ENCODE measurements at places on chromosomes 5 and 9. TPM values are rescaled to one million over a fixed set of nuclear protein-coding genes. Genes with fewer than 3 reads are reported as not detected.

DNA sequence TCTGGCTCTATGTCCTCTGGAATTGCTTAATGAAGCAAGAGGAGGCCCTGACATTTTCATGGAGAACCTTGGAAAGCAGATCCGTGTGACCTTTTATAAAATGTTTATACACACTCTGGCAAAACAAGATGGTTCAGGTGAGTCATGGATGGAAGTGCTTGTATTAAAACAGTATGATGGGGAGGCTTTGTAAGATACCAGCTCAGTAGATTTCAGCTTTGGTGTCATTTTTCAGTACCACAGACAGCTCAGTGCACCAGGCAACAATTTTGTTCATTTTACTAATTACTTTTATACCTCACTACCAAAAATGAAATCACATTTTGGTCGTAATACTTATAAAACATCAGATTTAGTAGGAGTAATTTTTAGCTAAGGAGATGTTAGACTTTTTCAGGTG is 5.2 kb downstream of the KCNN2 start:
- no peak for DNase-seq

GRCh38 chr9:79952401-79952800 is 380.6 kb downstream of the TLE4 start:
- no peak for DNase-seq

- DNase-seq, result no peak
Measured at GRCh38 chr5:91219803-91220371, 163.2 kb downstream of the ARRDC3 start.

DNA sequence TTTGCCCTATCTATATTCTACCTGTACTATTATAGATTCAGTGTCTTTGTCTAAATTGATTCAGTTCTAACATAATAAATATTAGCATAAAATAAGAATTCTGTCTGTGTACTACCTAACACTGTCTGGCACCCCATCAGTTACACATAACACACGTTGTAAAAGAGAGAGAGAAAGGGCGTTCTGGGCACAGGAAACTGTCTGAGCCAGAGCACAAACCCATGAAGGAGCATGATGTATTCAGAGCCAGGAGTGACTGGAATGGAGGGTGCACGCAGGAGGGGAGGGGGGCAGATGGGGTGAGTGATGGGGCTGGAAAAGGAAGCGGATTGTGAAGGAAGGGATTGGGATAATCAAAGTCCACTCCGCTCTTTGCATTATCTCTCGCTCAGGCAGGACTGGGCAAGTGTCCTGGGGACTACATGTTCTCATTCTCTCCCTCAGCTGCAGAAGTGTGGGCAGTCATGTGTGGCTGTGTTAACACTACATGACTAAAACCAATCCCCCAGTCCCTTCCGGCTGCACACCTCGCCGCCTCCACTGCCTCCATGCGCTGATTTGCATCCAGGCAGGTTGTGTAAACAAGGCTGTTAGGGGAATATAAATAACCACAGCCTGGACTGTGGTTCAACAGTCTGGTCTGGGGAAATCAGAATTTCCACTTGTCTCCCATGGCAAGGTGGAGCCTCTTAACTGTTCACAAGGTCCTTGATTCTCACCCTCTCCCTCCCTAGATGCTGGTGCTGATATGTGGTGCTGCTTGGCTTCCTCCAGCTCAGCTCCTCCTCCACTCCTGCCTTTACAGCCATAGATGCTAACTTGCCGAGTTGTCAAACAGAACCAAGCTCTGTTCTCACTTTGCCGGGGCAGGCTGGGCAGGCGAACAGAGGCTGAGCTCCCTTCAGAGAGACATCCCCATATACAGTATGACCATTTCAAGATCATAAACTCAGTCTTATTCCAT is 367.5 kb upstream of the BRINP1 start:
- DNase-seq, result peak; percentile 44

- DNase-seq, result no peak
Measured at GRCh38 chr9:96626912-96627311, 7.3 kb upstream of the CDC14B start.

- no peak for DNase-seq
Measured at GRCh38 chr5:10149911-10150310, 99.8 kb downstream of the ATPSCKMT start.

GRCh38 chr5:113598926-113599325 is 85.4 kb downstream of the YTHDC2 start:
- DNase-seq, result no peak

DNA sequence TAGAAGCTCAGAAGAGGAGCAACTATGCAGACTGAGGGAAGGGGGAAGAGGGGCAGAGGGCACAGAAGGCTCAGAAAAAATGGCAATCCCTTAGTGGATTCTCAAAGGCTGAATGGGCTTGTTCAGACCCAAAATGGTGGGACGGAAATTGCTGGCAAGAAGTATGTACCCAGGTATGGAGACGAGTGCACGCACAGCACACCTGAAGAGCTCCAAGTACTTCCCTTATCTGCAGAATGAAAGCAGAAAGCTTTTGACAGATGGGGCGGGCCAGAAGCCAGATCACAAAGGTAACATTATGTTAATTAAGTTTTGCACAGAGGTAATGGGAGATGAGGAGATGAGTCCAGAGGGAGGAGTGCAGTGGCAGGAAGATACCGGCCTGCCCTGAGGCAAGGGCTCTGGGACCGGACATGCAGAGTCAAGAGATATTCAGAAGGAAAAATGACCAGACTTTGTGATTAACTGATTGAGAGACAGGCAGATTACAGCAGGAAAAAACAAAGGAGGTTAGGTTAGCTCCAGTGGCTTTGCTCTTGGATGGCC is 138.1 kb upstream of the PIK3R1 start:
- no peak for DNase-seq

DNA sequence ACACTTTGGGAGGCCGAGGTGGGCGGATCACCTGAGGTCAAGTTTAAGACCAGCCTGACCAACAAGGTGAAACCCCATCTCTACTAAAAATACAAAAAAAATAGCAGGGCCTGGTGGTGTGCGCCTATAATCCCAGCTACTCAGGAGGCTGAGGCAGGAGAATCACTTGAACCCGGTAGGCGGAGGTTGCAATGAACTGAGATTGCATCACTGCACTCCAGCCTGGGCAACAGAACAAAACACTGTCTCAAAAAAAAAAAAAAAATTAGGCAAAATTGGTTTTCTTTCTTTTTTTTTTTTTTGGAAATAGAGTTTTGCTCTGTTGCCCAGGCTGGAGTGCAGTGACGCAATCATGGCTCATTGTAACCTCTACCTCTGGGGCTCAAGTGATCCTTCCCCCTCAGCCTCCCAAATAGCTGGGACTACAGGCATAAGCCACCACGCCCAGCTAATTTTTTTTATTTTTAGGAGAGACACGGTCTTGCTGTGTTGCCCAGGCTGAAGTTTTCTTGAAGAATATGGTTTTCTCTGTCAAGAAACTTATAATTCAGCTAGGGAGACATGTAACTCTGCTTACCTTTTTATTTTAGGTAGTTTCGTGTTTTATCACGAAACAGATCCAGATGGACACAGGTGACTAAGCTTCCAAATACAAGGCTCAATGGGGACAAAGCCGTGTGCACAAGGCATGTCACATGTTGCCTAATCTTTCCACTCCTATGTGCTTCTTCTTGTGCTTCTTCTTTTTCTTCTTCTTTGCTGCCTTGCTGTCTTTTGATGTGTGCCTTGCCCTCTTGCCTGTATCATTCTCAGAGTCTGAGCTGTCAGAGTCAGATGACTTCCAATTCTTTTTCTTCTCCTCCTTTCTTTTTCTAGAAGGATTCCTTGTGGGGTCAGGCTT is 14.3 kb downstream of the TTC1 start:
- DNase-seq, result no peak

Gene PKD2L2
- 0.53 TPM for polyA plus RNA-seq

Gene PCDHAC1
- 0.06 TPM for polyA plus RNA-seq

Gene IFNK
- polyA plus RNA-seq, result not detected

Gene C1QTNF3
- 47.6 TPM for polyA plus RNA-seq

Gene C9orf57
- polyA plus RNA-seq, result not detected

All from renal pelvis (tissue), 12 donors.